Muscle of leg (tissue), 16 donors: ENCODE measurements at places on chromosomes 3 and 15. TPM values are rescaled to one million over a fixed set of nuclear protein-coding genes. Genes with fewer than 3 reads are reported as not detected.

LEKR1 gene
- total RNA-seq = 0.27 TPM

TTLL13 gene
- 0.09 TPM for total RNA-seq

MELTF gene
- total RNA-seq = 6.1 TPM

PLSCR5 gene
- not detected for total RNA-seq

FBXO45 gene
- total RNA-seq = 10.5 TPM

AP3B2 gene
- total RNA-seq = 0.18 TPM

MST1 gene
- total RNA-seq = 7.0 TPM

GUCA1C gene
- total RNA-seq = not detected

IL16 gene
- total RNA-seq = 3.9 TPM

TM4SF18 gene
- total RNA-seq = 15.6 TPM

LTK gene
- total RNA-seq = 9.4 TPM

DNA sequence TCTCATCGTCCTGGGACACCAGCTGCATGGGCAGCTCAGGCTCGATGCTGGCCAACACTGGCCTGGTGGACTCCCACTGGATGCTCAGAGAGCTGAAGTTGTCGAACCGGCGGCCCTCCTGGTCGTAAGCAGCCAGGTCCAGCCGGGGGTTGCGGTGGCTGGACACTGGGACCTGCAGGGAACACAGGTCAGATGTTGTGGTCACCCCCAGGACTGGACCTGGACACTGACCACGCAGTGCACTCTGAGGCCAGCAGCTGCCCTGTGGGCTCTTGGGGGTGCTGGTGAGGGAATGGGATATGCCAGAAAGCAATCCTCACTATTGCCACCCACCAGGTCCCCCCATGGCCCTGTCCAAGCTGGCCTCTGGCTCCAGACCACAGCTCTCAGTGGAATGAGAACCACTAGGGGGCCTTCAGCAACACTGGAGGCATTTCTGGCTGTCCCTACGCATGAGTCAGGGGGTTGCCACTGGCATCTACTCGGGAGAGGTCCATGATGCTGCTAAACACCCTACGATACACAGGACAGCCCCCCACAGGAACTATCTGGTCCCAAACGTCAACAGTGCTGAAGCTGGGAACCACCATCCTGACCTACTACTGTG lies 66.1 kb downstream of the NUP210 start:
- H3K27me3 ChIP-seq = no peaks in the 10 kb centered on the region
- DNase-seq = no peak
- H3K4me1 ChIP-seq = peaks cover 2% of the 10 kb centered on the region
- no peak overlapping the region for H3K4me3 ChIP-seq
- H3K36me3 ChIP-seq = peaks cover 14% of the 10 kb centered on the region
- no peak overlapping the region for H3K27ac ChIP-seq

DNA sequence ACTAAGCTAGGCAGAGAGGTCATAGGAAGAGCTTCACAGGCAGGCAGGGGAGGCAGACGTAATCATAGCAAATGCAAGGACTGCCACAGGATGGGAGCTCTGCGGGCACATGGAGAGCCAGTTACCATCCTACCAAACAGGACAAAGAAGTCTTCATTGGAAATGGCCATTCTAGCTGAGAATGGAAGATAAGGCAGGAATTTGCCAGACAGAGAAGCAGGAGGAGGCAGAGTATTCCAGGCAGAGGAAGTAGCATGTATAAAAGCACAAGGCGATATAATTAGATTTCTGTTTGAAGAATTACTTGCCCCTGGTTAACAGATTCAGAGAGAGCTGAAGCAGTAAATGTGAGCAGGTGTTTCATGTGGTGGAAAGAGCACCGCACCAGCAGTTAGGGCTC lies 3.5 kb upstream of the SEMA5B start:
- peaks cover 17% of the 10 kb centered on the region for H3K4me1 ChIP-seq
- H3K36me3 ChIP-seq = no peaks in the 10 kb centered on the region
- H3K27me3 ChIP-seq = peaks cover 37% of the 10 kb centered on the region
- DNase-seq = no peak

DNA sequence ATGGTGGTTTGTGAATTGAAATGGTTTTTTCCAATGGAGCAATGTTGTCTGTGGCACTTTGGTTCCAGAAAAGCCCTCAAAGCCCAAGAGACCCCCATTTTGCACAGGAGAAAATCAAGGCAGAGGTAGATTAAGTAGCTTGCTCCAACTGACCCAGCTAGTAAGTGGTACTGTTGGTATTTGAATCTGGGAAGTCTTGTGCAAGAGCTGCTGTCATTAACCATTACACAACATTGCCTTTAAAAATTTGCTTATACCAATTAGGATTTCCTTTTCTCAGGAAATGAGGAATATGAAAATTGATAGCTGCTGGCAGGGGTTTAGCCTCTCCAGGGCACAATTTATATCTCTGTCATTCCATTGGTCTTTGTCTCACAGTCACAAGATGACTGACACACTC lies 102.4 kb upstream of the UBE3A start:
- no peaks in the 10 kb centered on the region for H3K27me3 ChIP-seq
- H3K27ac ChIP-seq = no peak overlapping the region
- DNase-seq = no peak
- peaks cover 7% of the 10 kb centered on the region for H3K4me1 ChIP-seq
- no peak overlapping the region for H3K4me3 ChIP-seq

- H3K27me3 ChIP-seq = no peaks in the 10 kb centered on the region
- no peak overlapping the region for H3K4me3 ChIP-seq
- DNase-seq = peak; percentile 95
- no peak overlapping the region for H3K27ac ChIP-seq
Observed at GRCh38 chr15:100438570-100438969, 90.2 kb downstream of the CERS3 start.

- H3K27ac ChIP-seq = no peak overlapping the region
- no peaks in the 10 kb centered on the region for H3K36me3 ChIP-seq
- no peaks in the 10 kb centered on the region for H3K27me3 ChIP-seq
- no peak overlapping the region for H3K4me3 ChIP-seq
Observed at GRCh38 chr3:186997061-186997460, 66.7 kb downstream of the ST6GAL1 start.

DNA sequence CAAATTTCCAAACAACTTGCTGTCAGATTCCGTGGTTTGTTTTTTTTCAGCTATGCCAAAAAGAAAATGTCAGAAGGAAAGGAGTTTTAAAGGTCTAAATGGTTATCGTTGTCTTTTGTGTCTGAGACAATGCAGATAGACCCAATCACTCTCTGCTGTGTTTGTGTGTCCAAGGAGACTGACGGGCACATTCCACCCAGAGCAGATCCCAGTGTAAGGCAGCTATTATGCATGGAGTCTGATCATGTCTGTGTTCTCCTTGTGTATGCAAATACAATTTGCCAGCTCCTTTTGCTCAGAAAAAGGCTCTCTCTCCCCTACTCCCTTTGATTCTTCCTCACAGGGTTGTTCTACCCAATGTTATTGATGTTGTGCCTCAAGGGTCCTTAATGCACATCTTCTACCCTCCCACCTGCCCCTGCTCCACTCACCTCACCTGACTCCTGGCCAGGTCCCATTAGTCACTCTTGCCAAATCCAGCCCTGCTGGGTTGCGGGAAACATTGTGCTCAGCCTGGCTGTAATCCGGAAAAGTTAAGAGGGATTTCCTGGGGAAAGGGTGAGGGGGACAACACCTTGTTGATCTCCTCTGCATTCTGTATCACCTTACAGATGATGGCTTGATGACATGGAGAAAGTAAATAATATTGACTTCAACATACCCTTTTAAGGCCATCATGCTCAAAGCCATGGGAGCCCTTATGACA lies 61.0 kb downstream of the OTOL1 start:
- peaks cover 9% of the 10 kb centered on the region for H3K4me1 ChIP-seq
- no peaks in the 10 kb centered on the region for H3K27me3 ChIP-seq
- H3K4me3 ChIP-seq = no peak overlapping the region
- no peak for DNase-seq
- H3K27ac ChIP-seq = no peak overlapping the region

GRCh38 chr3:180362081-180362480 lies 239.9 kb upstream of the TTC14 start:
- DNase-seq = no peak
- no peaks in the 10 kb centered on the region for H3K36me3 ChIP-seq

GRCh38 chr3:192409201-192409837 lies 318.0 kb downstream of the FGF12 start:
- H3K27me3 ChIP-seq = peaks cover 40% of the 10 kb centered on the region
- H3K4me1 ChIP-seq = peaks cover 11% of the 10 kb centered on the region
- no peaks in the 10 kb centered on the region for H3K36me3 ChIP-seq

- no peak overlapping the region for H3K27ac ChIP-seq
- H3K4me3 ChIP-seq = no peak overlapping the region
- DNase-seq = no peak
- H3K27me3 ChIP-seq = no peaks in the 10 kb centered on the region
- H3K4me1 ChIP-seq = no peaks in the 10 kb centered on the region
Observed at GRCh38 chr3:5348229-5348902, 160.9 kb downstream of the EDEM1 start.

GRCh38 chr15:73108676-73109075 lies 56.4 kb downstream of the NEO1 start:
- H3K4me1 ChIP-seq = no peaks in the 10 kb centered on the region
- no peak for DNase-seq
- H3K36me3 ChIP-seq = no peaks in the 10 kb centered on the region
- no peak overlapping the region for H3K4me3 ChIP-seq
- H3K27me3 ChIP-seq = no peaks in the 10 kb centered on the region
- H3K27ac ChIP-seq = no peak overlapping the region

DNA sequence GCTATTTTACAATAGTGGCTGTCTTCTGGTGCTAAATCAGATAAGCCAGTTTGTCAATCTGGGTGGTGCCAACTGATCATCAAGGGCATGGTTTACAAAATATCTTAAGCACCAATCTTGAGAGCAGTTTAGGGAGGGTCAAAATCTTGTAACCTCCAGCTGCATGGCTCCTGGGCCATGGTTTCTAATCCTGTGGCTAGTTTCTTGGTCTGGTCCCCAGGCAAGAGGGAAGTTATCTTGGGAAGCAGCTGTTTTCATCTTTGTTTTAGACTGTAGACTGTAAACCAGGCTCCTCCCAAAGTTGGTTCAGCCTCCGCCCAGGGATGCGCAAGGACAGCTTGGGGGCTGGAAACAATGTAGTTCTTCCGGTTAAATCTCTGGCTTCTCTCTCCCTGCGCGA lies 166.8 kb downstream of the IL1RAP start:
- no peak overlapping the region for H3K27ac ChIP-seq
- no peaks in the 10 kb centered on the region for H3K4me1 ChIP-seq
- DNase-seq = no peak
- H3K36me3 ChIP-seq = no peaks in the 10 kb centered on the region
- H3K27me3 ChIP-seq = no peaks in the 10 kb centered on the region

GRCh38 chr15:89462198-89462912 lies 34.0 kb downstream of the RHCG start:
- H3K4me3 ChIP-seq = no peak overlapping the region
- H3K4me1 ChIP-seq = no peaks in the 10 kb centered on the region
- H3K27ac ChIP-seq = no peak overlapping the region
- H3K36me3 ChIP-seq = no peaks in the 10 kb centered on the region
- H3K27me3 ChIP-seq = peaks cover 17% of the 10 kb centered on the region
- DNase-seq = no peak
